T follicular helper cell (primary cell): ENCODE measurements at places on chromosomes 2 and 18.

DNA sequence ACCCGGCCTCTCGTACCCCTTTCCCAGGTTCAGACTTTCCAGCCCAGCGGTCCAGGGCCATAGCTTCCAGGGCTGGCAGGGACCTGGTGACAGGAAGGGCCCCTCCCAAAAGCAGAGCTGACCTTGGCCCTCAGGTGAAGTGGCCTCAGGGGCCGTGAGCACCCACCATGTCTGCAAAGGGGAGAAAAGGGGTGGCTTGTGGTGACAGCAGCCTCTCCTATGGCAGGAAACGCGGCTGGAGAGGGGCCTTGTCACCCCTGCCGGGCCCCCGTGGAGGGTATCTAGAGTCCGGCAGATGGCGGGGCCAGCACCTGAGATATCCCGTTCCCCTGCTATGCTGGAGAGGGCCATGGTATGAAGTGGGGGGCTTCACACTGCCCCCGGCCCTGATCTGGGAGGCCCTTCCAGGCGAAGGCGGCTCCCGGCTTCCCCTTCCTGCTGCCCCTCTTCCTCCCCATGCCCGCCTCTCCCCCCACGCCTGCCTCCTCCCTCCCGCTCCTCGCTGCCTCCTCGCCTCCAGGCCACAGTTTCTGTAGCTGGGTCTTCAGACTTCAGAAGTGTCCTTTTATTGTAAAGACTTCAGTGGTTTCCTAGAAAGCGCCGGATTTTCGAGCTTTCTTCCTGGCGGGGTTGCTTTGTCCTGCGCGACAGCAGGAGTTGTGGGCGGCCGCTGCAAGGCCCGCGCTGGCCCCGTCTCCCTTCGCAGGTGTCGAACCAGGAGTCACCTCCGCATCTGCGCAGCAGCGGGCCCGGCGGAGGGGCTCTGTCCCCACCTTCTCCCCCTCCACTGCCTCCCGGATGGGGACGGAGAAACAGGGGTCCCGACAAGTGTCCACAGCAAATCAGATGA, 240.5 kb upstream of the MYT1L start:
- no peak for DNase-seq

DNA sequence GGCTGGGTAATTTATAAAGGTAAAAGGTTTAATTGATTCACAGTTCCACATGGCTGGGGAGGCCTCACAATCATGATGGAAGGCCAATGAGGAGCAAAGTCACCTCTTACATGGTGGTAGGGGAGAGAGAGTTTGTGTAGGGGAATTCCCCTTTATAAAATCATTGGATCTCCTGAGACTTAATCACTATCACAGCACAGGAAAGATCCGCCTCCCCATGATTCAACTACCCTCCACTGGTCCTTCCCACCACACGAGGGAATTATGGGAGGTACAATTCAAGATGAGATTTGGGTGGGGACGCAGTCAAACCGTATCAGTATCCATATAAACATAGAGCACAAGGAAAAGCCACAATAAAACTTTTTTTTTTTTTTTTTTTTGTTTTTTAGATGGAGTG, 172.6 kb upstream of the PIEZO2 start:
- no peak for DNase-seq

DNA sequence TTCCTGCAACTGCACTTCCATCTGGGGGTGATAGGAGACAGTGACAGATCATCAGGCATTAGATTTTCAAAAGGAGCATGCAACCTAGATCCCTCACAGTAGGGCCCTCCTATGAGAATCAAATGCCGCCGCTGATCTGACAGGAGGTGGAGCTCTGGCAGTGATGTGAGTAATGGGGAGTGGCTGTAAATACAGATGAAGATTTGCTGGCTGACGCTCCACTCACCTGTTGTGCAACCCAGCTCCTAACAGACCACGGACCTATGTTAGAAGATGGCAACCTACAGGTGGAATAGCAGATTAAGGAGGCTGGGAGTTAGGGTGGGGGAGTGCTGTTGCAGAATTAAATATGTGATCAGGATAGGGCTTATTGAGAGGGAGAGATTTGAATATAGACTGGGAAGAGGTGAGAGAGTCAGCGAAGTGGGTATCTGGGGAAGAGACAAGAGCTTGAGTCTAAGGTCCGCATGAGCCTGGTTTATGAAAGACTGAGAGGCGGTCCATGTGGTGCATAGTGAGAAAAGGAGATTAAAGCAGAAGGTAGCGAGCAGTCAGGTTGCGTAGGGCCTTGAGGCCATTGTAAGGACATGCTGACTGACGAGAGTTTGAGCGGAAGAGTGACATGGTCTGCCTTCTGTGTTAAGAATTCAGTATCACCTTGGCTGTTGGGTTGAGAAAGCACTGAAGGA, 31.3 kb upstream of the TOGARAM2 start:
- DNase-seq = no peak

GRCh38 chr2:6671913-6672312, 193.8 kb downstream of the CMPK2 start:
- DNase-seq = no peak

- DNase-seq = no peak
These were observed 37.2 kb downstream of the ANKRD12 start for GRCh38 chr18:9173770-9174233.

GRCh38 chr2:26605195-26605998, 35.8 kb downstream of the CIB4 start:
- DNase-seq = no peak

DNA sequence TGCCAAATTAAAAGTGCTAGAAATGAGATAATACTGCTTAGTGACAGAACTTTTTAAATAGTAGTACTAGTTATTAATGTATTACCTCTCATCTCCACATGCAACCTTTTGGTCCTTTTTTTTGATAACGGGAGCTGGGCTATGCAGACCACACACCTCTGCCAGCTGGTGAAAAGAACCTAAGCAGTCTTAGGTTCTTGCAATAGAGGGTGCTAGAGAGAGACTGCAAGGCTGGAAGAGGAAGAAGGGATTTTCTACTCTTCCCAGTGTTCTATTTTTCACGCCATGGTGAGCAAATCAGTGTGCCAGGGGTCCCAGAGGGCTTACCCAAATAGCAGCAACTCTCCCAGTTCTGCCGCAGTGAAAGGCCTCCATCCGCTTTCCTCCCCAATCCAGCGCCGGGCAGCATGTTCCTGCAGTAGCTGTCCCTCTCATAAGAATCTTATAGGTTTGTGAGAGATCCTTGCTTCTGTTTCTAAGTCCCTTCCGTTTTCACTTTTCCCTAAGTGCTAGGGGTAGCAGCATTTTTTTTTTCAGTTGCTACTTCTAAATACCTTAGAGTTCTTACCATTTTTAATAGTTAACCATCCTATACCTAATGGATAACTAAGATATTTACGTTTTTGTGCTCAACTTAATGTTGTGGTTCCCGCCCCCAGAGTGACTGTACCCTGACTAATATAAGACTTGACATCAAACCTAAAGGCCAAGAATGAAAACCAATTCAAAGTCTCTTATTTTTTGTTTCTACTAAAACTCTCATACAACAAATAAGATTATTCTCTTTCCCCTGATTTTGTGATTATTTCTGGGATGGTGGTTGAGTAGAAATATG, 69.4 kb upstream of the UBE2E3 start:
- no peak for DNase-seq

- no peak for DNase-seq
These were observed 38.2 kb downstream of the ANKMY1 start for GRCh38 chr2:240519396-240520129.

- no peak for DNase-seq
These were observed 84.9 kb upstream of the EPB41L3 start for GRCh38 chr18:5628512-5629255.

GRCh38 chr18:37778417-37779165, 213.0 kb upstream of the CELF4 start:
- DNase-seq = no peak

DNA sequence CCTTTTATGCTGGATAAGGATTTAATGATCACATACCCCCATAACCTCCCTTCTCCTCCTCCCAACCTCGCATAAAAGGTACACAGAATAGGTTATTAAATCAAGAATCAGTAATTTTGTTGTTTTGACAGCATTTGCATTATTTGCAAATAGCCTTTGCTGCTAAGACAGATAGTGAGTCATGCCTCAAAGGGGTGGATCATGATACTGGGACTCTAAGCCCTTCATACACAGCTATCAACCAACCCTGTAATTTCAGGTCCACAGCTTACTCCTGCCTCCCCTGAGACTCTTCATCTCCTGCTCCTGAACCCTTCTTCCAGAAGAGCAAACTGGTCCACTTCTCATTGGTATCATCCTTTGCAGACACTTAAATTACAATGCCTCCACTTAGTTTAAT, 73.8 kb upstream of the KLHL29 start:
- no peak for DNase-seq

DNA sequence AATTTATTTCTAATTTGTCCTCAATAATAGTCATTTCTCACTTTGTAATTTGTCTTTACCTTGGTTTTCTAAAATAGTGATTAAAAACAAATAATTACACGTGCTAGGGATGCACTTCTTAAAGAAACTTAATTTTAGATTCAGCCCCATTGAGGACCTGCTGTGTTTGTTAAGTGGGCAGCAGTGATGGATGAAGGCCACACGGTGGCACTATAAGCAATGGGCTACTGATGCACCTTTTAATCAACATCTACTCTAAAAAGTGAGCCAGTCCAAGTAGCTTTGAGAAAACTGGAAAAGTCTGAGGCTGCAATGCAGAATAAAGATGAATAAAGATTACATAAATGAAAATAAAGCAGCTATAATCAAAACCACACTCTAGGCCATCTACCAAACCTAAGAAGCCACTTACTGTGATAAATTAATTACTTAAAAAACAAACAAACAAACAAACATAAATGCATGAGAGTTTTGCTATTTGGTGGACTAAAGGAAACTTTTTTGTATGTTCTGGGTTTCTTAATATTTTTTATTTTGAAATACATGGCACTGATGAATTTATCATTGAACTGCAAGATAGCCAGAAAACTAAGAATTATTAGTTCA, 89.3 kb downstream of the PDE11A start:
- no peak for DNase-seq

GRCh38 chr2:151111599-151112278, 149.9 kb downstream of the RBM43 start:
- DNase-seq = no peak

GRCh38 chr2:160373666-160374065, 119.9 kb downstream of the RBMS1 start:
- DNase-seq = no peak

GRCh38 chr18:3340015-3340681, 78.2 kb downstream of the MYL12B start:
- DNase-seq = no peak

DNA sequence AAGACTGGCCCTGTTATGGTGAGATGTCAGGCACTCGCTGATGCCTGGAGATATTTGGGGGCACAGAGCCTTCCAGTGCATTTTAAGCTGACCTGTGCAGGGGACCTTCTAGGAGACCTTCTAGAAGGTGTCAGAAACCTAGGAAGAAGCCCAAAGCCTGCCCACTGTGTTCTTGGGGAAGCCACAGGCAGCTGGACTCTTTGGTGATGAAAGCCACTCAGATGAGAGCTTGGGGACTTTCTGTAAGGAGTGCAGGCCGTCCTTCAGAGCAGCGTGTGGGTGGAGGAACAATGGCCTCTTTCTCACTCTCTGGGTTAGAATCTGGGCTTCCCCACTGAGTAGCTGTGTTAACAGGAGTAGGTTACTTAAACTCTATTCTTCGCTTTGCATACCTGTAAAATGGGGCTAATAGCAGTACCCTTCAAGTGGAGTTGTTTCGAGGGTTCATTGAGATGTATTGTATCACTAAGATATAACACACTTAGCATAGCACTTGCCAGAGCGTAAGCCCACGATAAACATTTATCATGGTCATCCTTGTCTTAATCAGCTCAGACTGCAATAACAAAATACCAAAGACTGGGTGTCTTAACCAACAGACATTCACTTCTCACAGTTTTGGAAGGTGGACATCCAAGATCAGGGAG, 322.3 kb upstream of the EPAS1 start:
- DNase-seq = no peak

- DNase-seq = no peak
These were observed 75.8 kb downstream of the ANKRD44 start for GRCh38 chr2:197234671-197235191.

GRCh38 chr2:156486147-156486546, 50.0 kb downstream of the GPD2 start:
- no peak for DNase-seq

DNA sequence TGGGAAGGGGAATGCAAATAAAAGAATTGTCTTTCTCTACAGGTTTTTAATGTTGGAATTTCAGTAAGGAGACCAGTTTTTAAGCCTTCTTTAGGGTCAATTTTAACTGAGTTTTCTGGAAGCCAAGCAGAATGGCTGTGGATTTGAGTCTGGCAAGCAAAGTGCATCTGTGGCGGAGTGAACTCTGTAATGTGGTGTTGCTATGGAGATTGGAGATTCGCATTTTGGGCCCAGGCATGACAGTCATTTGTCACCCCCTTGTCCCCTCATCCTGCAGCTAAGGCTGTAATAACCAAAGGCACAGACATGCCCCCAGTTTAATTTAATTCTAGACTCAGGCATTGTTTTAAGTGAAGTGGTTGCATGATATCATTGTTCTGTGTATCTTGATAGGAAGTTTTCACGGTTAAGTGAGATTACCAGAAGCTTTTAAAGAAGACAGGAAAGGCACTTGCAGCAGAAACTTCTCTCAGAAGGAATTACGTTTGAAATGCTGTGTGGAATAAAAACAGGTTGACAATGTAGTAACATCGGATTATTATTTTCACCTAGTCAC, 30.6 kb downstream of the ARMC9 start:
- DNase-seq = no peak

- no peak for DNase-seq
These were observed 111.8 kb downstream of the STPG4 start for GRCh38 chr2:47043142-47043890.

- DNase-seq = no peak
These were observed 21.2 kb upstream of the NTSR2 start for GRCh38 chr2:11691076-11691660.

DNA sequence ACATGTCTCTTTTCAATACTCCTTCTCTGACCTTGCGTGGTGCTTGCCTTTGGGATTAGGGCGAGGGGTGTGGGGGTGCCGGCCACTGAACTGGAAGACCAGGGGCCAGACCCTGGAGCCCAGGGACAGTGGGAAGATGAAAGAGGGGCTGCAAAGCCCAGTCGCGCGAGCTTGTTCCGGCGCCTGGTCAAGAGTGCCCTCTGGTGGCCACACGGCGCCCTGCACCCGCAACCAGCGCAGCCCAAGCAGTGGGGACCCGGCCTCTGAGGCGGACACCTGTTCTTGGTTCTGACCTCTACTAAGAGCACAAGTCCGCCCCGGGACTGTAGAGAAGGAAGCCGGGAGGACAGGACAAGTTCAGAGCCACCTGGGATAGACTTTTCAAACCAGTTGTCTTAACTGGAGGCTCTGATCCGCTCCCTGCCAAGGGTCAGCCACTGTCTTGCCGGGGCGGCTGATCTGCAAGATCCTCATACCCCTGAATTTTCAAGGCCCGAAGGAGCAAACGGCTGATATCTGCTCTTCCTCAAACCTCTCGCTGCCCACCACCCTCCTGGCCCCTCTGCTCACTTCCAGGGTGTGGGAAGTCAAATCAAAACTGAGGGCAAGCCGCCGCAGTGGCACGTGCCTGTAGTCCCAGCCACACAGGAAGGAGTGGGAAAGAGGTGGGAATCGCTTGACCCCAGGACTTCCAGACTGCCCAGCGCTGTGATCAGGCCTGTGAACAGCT, 14.9 kb upstream of the MSH6 start:
- DNase-seq = peak; percentile 47

- DNase-seq = no peak
These were observed 110.7 kb downstream of the NFATC1 start for GRCh38 chr18:79506191-79507075.

- DNase-seq = no peak
These were observed 189.3 kb downstream of the CLIP4 start for GRCh38 chr2:29304399-29305060.

- DNase-seq = no peak
These were observed 204.6 kb downstream of the RAB3GAP1 start for GRCh38 chr2:135256531-135257260.

GRCh38 chr2:190119923-190120590, 57.5 kb upstream of the MSTN start:
- no peak for DNase-seq

- no peak for DNase-seq
These were observed 122.8 kb downstream of the LYPD1 start for GRCh38 chr2:132547090-132547687.
